ENCODE measurements at places on chromosomes 5 and 9.
A peak's percentile ranks its signal among the peaks of the same experiment; 100 is the strongest.

GRCh38 chr9:1855726-1856125, 159.4 kb upstream of the SMARCA2 start:
- no peak for DNase-seq

DNA sequence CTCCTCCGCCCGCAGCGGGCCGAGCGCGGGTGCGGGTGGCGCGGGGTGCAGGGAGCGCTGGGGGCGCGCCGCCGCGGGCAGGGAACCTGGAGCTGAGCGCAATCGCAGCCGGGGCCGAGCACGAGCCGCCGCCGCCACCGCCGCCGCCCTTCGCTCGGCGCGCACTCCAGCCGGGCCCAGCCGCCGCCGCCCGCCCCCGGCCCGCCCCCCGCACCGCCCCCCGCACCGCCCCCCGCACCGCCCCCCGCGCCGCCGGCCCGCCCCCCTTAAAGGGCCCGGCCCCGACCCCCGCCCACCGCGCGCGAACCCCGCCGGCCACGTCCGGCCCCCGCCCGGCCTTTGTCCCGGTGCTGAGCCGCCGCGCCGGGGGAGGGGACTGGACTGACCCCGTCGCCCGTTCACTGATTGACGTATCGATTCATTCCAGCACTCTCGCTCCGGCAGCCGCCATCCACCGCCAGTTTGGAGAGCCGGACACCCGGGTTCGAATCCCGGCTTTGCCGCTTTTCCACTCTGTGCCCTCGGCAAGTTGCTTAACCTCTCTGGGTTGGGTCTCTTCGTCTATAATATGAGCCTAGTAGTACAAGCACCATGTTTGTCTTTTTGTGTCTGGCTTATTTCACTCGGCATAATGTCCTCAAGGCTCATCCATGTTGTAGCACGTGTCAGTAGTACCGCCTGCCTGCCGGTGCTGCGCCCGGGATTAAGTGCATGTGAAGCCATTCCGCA, at the start of gene SH3PXD2B:
SH3PXD2B (minus strand) TSS at position 168 of the 729 bp plus-strand sequence. CDS start 173 bp downstream, outside the sequence.
- DNase-seq: peak; percentile 53

DNA sequence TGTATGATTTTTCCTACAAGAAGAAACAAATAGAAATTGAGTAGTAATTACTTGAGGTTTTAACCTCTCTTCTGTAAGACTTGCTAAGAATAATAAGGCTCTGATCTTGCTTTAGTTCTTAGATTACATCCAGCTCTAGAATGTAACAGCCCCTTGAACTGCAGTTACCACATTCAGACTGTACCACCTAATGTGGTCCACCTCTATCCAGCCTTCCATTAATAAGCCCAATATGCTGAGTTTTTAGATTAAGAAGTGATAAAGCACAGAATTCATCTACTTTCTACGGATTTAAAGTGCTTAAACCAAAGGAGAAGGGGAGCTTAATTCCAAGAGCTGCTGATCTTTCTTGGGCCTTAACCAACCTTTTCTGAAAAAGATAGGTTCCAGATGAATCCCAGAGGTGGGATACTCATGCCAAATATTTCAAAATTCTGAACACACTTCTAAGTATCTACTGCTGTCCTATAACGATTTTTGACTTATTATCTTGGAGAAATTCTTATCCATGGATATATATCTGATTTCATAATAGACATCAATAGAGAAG, 131.5 kb downstream of the ZNF608 start:
- DNase-seq: no peak

DNA sequence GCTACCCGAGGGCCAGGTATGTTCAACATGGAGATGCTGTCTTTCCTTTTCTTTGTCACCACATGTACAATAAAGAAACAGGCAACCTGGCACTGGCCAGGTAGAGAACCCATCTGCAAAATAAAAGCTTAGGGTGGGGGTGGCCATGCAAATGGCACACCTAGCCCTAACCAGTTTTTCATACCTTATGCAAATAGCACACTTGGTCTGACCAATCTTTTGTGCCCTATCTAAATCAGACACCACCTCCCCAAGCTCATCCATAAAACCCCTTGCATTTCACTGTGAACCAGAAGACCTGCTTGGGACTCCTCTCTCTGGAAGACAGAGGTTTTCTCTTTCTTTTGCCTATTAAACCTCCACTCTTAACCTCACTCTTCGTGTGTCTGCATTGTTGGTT, 33.9 kb downstream of the JAKMIP2 start:
- no peak for DNase-seq

DNA sequence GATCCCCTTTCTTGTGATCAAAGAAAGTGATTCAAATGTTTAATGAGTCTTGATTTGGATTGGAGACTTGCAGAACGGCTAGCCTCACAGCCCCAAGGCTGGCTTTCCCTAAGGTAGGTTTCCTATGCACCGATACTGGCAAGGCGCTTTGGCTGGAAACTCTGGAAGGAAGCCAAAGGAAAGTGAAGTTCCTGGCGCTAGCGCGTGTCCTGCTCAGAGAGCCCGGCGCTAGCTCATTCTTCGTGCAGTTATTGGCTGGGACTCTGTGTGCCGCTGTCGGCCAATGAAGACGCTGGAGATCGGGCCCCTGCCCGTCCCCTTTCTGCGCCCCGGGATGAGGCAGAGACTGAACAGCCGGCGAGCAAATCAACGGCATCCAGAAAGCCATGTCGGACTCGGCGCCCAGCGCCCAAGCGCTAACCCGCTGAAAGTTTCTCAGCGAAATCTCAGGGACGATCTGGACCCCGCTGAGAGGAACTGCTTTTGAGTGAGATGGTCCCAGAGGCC, at the start of gene PCDHGC3:
PCDHGC3 (plus strand) TSS at position 342 of the 507 bp plus-strand sequence; CDS start at position 493, 151 bp downstream.
- DNase-seq: peak; percentile 97

GRCh38 chr9:99601571-99602111, 220.0 kb upstream of the NR4A3 start:
- peak; percentile 26 for DNase-seq

DNA sequence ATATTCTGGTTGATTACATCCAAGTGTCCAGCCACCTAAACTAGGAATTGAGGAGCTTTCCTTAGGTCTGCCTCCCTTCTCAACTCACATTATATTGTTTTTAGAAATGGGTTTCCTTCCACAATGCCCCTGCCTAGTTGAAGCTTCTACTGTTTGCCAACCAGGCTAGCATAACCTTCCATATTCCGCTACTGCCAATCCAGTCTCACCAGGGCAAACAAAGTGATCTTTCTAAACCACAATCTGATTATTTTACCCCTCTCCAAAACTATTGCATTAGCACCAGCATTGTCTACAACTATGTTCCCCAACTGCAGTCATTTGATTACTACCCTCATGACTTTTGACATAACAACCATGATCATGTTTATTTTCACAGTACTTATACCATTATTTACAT, 115.8 kb upstream of the RASEF start:
- no peak for DNase-seq

DNA sequence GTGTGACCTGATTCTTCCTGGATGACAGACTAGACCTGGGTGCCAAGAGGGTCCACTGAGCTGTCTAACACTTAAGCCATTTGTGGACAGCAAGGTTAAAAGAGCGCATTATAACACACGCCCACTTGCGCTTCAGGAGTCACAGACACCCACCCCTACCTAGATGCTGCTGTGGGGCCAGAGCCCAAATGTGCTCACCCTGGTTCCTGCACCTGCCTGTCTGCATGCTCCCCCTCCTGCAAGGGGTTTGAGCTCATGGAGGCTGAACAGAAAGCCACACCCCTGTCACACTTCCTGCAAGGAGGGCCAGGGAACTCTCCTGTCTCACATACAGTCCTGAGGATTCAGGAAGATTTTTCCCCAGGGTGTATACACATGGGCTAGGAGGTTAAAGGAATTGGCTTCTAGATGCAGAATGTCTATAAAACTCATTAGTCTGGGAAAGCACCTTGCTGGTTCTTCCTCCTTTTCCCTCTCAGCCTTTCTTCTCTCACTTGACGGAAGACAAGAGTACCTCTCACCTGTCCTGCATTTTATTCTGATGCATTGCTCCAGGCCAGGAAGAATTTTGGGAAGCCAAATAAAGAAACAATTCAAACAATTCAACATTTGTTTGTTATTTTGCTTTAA, 87.4 kb upstream of the LHFPL2 start:
- DNase-seq: no peak

GRCh38 chr5:169542811-169543210, 40.8 kb upstream of the SPDL1 start:
- DNase-seq: no peak

- no peak for DNase-seq
Measured at GRCh38 chr5:864492-865167, 13.8 kb upstream of the ZDHHC11 start.

DNA sequence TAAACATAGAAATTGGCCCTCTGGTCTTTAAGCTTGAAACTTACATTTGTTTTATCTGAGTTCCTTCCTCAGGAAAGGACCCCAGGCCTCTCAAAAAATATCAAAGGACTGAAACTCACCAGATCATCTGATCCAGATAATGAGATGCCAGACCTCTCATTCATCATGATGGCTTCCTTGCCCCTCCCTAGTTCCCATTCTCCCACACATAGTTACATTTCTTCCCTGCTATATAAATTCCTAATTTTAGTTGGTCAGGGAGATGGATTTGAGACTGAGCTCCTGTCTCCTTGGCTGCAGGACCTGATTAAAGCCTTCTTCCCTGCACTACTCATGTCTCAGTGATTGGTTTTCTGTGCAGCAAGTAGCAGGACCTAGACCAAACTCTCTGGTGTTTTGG, 119.4 kb upstream of the SPIN1 start:
- DNase-seq: peak; percentile 4

Measured in fibroblast of upper back skin (primary cell).